Myocyte (in vitro differentiated cells): ENCODE measurements at places on chromosomes 11 and 22. TPM values are rescaled to one million over a fixed set of nuclear protein-coding genes. Genes with fewer than 3 reads are reported as not detected.
A peak's percentile ranks its signal among the peaks of the same experiment; 100 is the strongest.

The OOSP4A gene
- not detected in 2 replicates for total RNA-seq

The SCGB2A2 gene
- total RNA-seq, result not detected in 2 replicates

The OR8G1 gene
- total RNA-seq, result not detected in 2 replicates

The KCTD14 gene
- 0.35 and 1.2 TPM in 2 replicates for total RNA-seq

The TEX54 gene
- total RNA-seq, result not detected in 2 replicates

The SELENOM gene
- total RNA-seq, result 223 and 238 TPM in 2 replicates

- no peak for DNase-seq
Observed at GRCh38 chr22:31278626-31279326, 13.5 kb downstream of the PIK3IP1 start.

- DNase-seq, result no peak
Observed at GRCh38 chr11:75697906-75698581, 19.6 kb upstream of the MOGAT2 start.

- DNase-seq, result peak; percentile 26
Observed at GRCh38 chr11:61075891-61076290, 26.4 kb upstream of the CD5 start.

DNA sequence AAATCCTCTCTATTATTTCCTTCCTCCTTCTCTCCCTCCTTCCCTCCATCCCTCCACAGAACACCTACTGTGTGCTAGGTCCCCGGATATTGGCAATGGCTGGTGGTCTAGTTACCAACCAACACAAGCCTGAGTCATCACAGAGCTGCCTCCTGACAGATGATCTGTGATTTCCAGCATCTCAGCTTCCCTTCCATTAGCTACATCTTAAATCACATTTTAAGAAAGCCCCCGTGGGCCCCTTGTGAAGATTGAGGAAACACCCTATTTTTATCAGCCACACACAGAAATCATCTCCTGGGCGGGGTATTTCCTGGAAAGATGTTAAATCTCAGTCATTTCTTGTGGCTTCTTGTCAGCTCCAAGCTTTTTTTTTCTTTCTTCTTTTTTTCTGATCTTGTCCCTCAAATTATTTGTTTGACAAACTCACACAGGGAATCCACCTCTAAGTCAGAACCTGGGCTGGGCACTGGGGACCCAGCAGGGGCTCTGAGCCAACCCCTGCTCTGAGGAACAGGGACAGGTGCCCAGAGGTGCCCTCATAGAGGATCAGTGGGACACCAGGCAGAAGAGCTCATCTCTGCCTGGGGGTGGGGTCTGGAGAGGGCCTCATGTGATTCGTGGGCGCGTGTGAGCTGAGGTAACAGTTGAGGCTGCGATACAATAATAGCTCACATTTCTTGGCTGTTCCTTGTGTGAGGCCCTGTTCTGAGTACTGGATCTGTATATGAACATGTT, 42.4 kb downstream of the CACNA1I start:
- peak; percentile 12 for DNase-seq

- no peak for DNase-seq
Observed at GRCh38 chr11:61737131-61737530, 15.3 kb upstream of the MYRF start.

- DNase-seq, result no peak
Observed at GRCh38 chr11:124868331-124869274, 3.4 kb downstream of the ROBO3 start.

DNA sequence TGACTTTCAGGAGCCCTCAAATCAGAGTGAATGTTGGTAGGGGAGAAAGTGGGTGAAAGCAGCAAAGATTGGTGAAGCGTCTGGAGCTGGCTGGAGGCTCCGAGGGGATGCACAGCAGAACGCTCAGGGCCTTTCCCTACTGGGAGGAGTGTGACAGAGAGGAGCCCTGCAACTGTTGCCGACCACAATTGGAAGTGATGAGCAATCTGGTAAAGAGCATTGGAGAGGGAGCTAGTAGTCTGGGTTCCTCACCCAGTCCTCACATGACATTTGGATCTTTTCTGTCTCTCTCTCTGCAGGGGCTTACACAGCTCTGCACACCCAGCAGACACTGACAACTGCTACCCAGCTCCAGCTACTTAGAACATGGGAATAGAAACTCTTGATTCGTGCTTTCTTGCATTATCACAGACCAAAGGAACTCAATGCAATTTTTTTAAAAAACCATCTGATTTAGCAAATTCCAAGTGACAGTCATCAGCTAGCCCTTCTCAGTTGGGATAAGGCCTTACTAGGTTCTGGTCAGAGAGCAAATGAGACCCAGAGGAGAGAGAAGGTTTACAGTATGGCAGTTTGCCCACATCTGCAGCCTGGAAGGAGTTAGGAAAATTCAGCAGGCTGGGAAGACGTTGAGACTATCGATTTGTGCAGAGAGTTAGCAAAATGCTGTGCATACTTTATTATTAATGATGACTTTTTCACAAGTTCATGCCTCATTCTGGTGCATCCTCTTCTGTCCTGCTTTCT, 278.0 kb upstream of the PLET1 start:
- DNase-seq, result peak; percentile 66

DNA sequence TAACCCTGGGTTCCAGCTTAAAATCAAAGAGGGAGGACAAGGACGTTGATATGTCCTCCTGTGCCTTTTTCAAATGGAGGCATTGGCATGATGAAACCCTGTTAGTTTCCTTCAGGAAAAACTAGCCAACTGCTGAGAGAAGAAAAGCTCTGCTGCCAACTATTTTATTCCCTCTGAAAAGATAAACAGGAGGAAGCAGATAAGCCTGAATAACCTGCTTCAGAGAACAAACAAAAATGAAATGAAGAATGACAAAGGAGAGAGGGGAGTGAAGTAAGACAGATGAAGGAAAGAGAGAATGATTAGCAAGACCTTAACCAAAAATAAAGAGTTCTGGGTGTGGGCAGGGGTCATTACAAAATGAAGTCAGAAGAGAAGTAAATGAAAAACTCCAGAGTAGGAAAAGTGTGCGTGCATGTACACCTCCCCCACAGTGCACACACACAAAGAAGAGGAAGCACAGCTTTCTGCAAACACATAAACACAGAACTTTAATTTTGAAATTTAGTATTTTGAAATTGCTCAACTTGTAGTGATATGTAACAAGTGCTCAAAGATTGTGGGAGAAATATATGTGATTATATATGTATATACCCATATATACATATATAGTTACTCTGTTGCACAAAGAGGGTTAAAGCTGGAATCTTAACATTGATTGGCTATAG, 332.2 kb downstream of the LUZP2 start:
- no peak for DNase-seq

DNA sequence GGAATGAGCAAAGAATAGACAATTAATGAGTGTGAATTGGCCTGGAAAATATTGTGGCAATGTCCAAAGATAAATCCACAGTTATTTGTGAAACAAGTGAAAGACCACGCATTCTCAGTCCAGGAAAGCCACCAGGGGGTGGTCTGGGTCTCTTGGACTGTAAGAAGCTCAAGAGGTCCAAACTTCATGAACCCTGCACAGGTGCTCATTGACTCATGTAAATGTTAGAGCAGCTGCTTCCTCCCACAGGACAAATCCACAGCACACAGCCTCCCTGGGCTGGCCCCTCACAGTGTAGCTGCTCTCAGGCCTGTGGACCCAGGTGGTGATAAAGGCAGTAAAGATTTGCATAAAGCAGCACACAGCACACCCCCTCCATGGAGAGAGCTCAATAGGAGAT, 114.0 kb downstream of the ZNF280B start:
- DNase-seq, result peak; percentile 80

DNA sequence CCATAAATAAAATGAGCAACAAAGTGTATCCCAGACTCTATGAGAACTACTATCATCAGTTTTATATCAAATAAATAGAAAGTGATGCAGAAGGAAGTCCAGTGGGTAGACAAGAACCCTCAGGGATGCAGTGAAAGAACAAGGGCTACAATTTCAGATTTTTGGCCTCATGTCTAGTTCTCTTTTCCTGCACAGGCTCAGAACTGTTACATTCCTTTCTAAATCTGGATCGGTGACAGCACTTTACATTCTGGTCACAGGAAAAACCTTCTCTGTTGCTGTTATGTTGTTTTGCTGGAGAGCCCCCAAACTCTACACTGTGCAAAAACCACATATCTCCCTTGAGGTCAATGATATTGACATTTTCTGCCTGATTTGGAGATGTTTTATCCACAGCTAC, 108.8 kb upstream of the ANO5 start:
- no peak for DNase-seq
